ENCODE measurements at places on chromosomes 5 and 9.

DNA sequence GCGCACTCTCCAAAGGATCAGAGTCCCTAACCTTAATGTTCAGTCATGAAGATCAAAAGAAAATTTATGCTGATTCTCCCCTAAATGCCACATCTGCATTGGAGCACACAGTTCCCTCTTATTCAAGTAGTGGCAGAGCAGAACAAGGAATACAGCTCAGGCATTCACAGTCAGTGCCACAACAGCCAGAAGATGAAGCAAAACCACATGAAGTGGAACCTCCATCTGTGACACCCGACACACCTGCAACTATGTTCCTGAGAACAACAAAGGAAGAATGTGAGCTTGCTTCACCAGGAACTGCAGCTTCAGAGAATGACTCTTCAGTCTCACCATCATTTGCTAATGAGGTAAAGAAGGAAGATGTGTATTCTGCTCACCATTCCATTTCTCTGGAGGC is 40.0 kb downstream of the CMYA5 start:
- DNase-seq = no peak

DNA sequence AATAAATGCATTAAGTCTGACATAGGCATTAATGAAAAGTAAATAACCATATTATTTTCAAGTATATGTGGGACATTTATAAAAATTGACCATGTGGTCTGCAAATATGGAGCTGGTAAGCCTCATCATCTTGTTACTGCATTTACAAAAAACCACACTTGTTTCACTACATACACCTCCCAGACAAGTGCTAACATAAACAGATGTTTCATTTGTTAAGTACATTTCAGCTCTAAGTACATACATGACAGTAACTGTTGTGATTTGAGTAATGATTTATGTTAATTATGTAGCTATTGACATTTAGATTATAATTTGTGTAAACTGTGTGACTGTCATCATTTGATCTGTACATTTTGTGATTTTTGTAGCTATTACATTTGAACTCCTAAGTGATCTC is 13.9 kb downstream of the IDNK start:
- DNase-seq = no peak

- DNase-seq = peak; percentile 77
Observed at GRCh38 chr9:135130207-135130976, 42.9 kb downstream of the OLFM1 start.

DNA sequence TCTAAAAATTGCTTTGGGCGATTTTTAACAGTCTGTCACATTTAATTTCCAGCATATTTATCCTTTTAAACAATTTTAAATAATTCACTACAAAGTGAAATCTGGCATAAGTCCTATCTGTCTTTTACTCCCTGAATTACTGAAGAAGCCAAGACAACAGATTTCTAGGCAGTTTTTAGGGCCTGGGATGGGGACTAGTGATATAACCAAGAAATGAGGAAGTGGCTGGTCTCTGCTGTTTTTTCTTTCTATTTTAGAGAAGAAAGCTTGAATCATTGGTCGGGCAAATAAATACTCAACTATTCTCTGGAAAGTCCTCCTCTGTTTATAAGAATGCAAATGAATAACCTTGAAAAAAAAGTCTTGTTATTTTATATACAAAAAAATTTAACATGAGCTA is 79.7 kb upstream of the SSBP2 start:
- no peak for DNase-seq

- no peak for DNase-seq
Observed at GRCh38 chr5:10559871-10560270, 4.0 kb upstream of the ANKRD33B start.

- no peak for DNase-seq
Observed at GRCh38 chr5:117568622-117569021, 994.0 kb upstream of the SEMA6A start.

- DNase-seq = no peak
Observed at GRCh38 chr5:159021136-159021900, 78.4 kb downstream of the EBF1 start.

- no peak for DNase-seq
Observed at GRCh38 chr5:105230516-105231157, 1668.0 kb upstream of the NUDT12 start.

DNA sequence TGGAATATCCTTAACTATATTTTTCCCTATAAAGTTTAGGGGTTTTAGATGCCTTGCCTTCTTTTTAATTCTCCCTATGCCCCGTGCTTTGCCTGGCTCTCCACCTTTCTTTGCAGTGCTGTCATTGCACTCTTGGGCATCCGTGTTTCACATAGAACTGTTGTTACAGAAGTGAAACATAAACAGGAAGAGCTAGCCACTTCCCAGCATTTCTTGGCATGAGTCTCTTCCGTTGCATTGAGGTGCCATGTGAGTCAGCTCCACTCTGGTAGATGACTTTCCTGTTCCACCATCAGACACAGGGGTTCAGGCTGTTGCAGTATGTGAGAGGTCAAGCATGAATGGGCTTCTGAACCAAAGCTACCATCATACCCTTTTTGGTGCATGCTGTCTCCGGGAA is 73.4 kb downstream of the ANGPTL2 start:
- DNase-seq = peak; percentile 86

- DNase-seq = no peak
Observed at GRCh38 chr5:132310141-132310834, 16.1 kb downstream of the SLC22A4 start.

- no peak for DNase-seq
Observed at GRCh38 chr5:121021681-121022080, 557.6 kb downstream of the PRR16 start.

GRCh38 chr5:170538696-170539586 is 35.1 kb downstream of the KCNIP1 start:
- DNase-seq = no peak

DNA sequence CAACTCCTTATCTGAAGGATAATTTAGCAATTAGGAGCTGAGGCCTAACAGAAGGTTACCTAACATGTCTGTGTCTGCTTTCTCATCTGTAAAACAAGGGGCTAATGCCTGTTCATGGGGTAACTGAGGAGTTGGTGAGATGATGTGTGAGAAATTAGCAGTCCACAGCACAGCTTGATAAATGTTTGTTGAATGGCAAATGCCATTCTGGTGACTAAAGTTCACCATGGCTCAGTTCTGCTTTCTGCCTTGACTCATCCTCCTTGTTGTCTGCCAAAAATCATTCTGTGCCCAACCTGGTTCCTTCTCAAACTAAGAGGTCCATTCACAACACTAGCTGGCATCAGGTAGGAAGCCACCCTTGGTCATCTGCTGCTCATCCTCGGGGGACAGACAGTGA is 552.0 kb upstream of the KLF4 start:
- no peak for DNase-seq

DNA sequence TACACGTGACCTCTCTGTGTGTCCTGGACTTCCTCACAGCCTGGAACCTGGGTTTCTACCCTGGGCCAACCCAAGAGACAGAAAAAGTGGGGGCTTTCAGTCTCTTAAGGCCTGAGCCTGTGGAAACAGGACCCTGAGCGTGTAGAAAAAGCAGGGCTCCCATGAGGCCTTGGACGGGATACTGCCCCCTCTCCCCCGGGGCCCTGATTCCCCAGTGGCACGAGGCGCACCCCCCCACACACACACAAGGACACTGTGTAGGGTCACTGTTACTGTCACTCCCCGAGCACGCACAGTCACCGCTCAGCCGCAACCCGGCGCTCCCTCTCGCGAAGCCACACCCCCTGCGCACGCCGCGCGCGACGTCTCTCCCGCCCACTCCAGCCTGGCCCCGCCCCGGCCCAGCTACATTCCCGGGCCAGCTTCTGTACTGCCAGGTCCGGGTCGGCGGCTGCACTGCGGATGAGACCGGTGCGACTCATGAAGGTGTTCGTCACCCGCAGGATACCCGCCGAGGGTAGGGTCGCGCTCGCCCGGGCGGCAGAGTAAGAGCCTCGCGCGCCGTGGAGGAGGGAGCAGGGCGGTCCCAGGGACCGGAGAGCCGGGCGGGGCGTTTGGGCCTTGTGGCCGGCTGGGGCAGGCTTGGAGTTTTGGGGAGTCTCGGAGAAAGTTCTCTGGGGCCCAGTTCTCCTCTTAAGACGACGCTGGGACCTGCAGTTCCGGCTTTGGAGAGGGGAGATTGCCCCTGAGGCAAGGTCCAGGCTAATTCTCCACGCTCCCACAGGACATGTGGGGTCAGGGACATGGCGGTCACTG is at the start of gene GRHPR:
Gene GRHPR (plus strand): TSS at position 408 of the 816 bp plus-strand sequence. CDS start 55 bp downstream, at position 463.
- peak; percentile 93 for DNase-seq

DNA sequence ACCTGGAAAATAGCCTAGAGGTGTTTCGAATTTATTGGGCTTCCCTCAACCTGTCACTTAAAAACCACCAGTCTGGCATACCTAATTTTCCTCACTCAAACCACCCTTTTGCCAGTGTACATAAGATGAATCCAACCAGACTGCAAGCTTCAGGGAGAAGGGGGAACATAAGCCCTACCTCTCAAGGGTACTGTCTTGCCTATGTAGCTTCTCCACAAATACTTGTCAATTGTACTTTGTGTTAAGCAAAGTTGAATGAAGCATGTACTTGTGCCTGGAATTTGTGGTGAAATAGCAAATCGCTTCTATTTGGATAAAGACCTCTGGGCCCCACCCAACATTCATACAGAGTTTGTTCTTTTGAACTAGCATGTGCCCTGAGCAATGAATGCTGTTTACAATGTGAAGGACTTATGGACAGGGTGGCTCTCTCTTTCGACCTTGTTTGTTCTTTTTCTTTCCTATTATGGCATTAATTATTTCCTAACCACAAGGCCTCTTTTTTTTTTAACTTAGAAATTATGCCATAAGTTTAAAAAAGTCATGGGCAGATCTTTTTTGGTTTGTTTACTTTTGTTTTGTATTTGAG is 580.2 kb downstream of the EBF1 start:
- no peak for DNase-seq

- no peak for DNase-seq
Observed at GRCh38 chr5:82820961-82821845, 256.0 kb downstream of the TMEM167A start.

- DNase-seq = peak; percentile 2
Observed at GRCh38 chr5:1448511-1449011, 3.3 kb upstream of the SLC6A3 start.

DNA sequence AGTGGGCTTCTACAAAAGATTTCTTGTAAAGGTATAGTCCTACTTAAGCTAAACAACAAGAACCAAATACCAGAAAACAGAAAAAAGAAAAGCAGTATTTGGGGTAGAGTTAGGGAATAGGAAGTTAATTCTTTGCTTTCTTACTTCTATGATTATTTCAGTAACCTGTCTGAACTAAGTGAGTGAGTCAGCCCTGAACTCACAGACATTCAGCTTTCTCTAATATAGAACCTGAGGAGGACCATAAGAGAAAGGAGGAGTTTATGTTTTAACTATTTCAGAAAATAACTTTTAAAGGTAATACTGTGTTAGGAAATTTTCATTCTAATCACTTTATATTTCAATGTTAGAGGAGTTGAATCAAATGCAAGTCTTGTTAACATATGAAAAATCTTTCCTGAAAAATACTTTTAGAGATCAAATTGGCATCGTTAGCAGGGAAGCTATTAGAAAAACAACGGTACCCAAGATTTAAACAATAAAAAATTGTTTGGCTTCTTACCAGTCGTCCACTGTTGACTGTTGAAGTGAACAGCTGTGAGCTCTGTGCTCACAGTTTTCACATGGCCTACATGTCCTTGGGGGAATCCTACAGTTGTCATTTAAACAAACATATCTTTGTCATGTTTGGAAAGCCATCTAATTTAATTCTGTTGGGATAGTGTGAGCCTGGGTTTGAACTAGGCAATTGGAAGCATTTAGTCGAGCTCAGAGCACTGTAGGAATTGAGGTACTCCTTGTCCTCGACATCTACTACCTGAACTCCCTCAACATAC is 19.9 kb upstream of the ZFAND5 start:
- DNase-seq = no peak

- DNase-seq = no peak
Observed at GRCh38 chr5:127536687-127537086, 19.2 kb downstream of the PRRC1 start.

- DNase-seq = no peak
Observed at GRCh38 chr9:18601956-18602355, 128.0 kb downstream of the ADAMTSL1 start.

DNA sequence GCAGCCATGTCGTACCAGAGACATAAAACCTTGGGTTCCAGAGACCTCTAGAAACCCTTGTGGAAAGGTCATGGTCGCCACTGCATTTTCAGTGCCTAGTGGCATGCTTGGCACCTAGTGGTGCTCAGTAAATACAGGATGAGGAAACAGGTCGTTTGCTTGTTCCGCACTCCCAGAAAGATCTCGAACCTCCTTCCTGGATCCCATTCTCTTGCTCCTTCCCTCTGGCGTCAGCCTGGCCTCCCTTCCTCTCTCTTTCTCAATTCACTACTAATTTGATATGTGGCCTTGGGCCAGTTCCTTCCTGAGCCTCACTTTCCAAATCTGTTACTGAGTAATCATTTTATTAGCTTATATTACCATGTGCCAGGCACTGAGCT is 4.4 kb downstream of the NDST1 start:
- DNase-seq = no peak

DNA sequence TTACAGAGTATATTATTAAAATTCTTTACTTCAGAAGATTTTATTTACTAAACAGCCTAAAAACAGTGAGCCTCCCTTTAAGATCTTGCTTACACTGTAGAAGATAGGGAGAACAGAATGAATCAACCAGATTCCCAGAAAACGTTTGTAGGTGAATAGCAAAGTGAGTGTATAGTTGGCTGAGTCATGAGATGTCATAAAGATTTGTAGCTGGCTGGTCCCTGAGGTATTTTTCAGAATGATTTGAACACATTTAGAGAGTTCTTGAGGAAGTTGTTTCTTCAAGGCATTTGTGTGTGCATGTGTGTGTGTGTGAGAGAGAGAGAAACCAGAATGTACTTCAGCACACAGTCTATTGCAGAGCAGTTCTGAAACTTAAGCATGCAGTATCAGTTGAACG is 159.4 kb upstream of the PRR16 start:
- DNase-seq = no peak

- DNase-seq = no peak
Observed at GRCh38 chr9:107949061-107949460, 459.5 kb upstream of the KLF4 start.

- DNase-seq = peak; percentile 2
Observed at GRCh38 chr5:90338712-90339372, 70.7 kb downstream of the CETN3 start.
